ENCODE measurements at places on chromosomes 7 and 10. TPM values are rescaled to one million over a fixed set of nuclear protein-coding genes. Genes with fewer than 3 reads are reported as not detected.

NRAP gene
- not detected for total RNA-seq

DNA sequence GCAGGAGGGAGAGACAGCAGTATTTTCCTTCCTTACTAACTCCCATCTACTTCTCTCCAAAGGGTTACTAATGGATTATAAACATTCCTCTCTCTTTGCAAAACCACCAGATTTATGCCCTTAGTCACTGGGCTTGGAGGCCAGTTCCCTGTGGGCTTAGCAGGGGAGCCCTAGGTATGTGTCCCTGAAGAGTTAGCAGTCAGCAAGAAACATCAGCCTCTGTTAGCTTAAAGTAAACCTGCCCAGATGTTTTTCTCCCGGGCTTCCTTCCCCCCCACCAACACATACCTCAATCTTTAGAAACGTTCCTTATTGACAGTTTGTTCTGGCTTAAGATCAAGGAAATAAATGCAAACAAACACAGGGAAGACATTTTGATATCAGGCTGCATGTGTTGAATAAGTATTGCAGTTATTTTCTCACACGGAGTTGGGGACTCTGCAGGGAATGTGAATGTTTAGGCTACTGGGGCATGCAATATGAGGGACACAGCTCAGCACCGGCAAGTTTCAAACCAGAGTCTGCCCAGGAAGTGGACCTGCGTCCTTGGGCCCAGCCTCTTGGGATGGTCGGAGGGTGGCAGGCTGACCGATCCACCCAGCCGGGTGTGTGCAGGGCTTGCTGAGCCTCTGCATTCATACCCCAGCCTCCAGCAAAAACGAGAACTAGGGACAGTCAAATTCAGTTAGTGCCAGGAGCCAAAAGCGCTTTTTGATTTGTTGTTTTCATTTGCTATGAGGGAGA lies 252.0 kb upstream of the GRB10 start:
- H3K27me3 ChIP-seq: no peaks in the 10 kb centered on the region
- H3K36me3 ChIP-seq: no peaks in the 10 kb centered on the region
- DNase-seq: peak; percentile 83

- H3K4me1 ChIP-seq: peaks cover 21% of the 10 kb centered on the region
- no peak overlapping the region for H3K27ac ChIP-seq
- no peak for DNase-seq
- H3K4me3 ChIP-seq: no peak overlapping the region
- no peaks in the 10 kb centered on the region for H3K27me3 ChIP-seq
- H3K36me3 ChIP-seq: peaks cover 8% of the 10 kb centered on the region
Observed at GRCh38 chr10:116722736-116723427, 19.5 kb downstream of the HSPA12A start.

NACAD gene
- total RNA-seq: 9.3 TPM

DNA sequence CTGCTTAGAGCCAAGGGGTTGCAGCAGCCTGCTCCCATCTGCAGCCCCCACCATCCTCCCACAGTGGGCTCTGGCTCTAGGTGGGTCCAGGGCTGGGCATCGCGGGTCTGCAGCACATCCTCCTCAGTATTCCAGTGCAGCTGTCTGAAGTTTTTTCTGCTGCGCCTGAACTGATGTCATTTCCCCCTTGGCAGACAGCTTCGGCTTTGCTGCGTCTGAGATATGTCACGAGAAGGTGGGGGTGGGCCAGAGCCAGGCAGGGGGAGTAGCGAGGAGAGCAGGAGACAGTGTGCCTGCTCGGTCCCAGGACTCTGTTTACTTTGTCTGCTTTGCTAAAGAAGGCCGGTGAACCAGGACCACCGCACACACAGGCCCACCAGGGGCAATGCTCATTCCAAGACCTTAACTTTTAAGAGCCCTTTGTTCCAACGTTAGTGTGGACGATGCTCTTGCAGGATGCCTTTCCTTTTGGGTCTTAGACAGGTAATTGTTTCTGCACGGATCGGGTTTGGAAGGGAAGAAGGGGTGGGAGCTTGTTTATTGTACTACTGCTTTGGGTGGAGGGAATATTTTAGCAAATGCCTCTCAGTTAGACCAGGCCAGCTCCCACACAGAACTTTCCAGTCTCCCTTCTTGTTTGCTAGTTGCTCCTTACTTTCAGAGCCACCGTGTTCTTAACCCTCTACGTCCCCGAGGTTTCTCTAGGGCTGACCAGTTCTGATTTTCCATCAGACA lies 32.4 kb downstream of the WBP1L start:
- H3K4me3 ChIP-seq: peak overlapping the region; percentile 81
- peaks cover 82% of the 10 kb centered on the region for H3K4me1 ChIP-seq
- H3K27ac ChIP-seq: peak overlapping the region; percentile 79
- H3K36me3 ChIP-seq: peaks cover 19% of the 10 kb centered on the region
- DNase-seq: peak; percentile 26
- H3K27me3 ChIP-seq: peaks cover 2% of the 10 kb centered on the region

Data from HFFc6 (cell line).